ENCODE measurements at places on chromosomes 4 and X.
A peak's percentile ranks its signal among the peaks of the same experiment; 100 is the strongest.

DNA sequence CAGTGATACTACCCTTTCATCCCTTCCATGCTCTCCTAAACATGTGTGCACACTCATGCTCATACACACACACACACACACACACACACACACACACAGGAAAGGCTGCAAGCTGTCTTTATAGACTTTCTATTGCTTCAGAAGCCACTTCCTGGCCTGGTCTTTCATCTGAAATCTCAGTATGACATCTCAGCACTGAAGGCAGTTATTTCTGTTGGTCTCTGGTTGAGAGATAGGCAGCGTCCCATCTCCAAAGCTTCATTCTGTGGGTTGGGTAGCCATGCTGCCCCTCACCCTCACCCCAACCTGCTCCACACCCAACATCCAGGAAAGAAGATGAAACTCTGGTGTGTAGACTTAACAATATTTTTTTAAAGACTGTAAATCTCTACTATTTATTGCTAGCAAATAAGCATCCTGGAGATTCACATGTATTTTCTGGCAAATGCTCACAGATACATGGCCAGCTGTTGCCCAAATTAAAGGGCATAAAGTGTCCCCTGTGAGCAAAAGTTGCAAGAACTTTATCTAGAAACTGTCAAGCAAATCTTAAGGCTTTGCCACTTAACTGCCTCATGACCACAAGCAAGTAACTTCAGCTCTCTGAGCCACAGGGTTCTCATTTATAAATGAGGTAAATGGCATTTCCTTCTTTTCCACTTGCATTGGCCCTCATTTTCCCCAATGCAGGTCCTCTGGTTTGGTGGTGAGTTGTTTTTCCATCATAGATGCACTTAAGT, 189.8 kb upstream of the AFF2 start:
- peaks cover 28% of the 10 kb centered on the region for H3K4me1 ChIP-seq
- H3K27ac ChIP-seq: no peak overlapping the region
- DNase-seq: peak; percentile 3
- H3K4me3 ChIP-seq: no peak overlapping the region
- H3K27me3 ChIP-seq: no peaks in the 10 kb centered on the region

DNA sequence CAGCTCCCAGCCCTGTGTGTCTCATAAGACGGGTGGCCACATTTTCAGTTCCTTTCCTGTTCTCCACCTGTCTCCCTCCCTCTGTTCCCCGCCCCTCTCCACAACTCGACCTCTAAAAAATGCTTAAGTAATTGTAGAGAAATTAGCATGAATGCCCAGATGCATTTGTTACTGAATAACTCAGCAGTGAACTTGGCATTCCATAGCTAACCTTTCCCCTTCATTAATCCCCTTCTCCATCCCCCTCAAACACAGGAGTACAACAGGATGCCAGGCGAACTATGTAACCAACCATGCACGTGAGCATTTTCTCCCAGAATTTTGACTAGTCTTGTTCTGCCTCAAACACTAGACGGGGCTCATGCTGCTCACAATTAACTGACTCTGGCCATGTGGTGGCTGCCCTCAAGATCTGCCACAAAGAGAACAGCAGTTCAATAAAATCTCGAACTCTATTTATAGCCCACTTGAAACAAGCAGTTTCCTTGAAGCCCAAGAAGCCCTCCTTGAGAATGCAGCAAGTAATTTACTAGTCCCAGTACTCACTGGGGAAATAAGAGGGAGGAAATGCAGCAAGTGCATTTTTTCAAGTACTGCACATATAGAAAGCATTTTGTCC, 351.2 kb downstream of the ARHGAP24 start:
- H3K27ac ChIP-seq: no peak overlapping the region
- DNase-seq: no peak
- no peaks in the 10 kb centered on the region for H3K4me1 ChIP-seq
- H3K4me3 ChIP-seq: no peak overlapping the region
- no peaks in the 10 kb centered on the region for H3K27me3 ChIP-seq

DNA sequence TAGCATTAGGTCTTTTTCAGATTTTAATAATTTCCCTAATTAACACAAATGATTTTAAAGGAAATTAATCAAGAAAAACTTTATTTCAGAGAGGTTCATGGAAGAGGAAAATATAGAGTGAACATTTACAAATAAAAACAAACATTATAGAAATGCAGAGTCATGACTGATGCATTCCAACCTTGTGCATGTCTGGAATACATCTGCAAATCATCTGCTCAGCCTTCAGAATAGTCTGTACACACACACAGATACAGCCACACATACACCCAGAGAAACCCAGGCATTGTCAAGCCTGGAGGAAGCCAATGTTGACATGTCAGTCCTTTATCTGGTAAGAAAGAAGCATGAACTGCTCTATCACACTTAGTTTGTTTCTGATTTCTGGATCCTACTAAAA, 61.3 kb upstream of the NFKB1 start:
- no peaks in the 10 kb centered on the region for H3K4me1 ChIP-seq
- H3K27me3 ChIP-seq: no peaks in the 10 kb centered on the region
- H3K4me3 ChIP-seq: no peak overlapping the region
- H3K27ac ChIP-seq: no peak overlapping the region
- H3K36me3 ChIP-seq: no peaks in the 10 kb centered on the region
- no peak for DNase-seq

DNA sequence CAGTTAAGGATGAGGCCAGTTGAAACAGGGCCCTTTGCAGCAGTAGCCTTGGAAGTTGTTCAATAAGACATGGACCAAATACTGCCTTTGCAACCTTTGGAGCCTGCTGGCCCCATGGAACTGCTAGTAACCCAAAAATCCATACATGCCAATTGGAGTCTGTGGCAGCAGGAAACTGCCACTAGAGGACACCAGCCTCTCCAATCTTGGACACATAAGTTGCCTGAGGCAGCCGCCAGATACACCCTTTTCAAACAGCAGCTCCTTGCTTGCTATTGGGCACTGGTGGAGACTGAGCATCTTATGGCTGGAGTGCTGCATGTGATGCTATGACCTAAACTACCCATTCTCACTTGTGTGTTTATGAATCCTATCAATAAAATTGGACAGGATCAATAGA, 14.8 kb upstream of the LAP3 start:
- H3K27ac ChIP-seq: no peak overlapping the region
- no peaks in the 10 kb centered on the region for H3K4me1 ChIP-seq
- no peak for DNase-seq
- H3K27me3 ChIP-seq: peaks cover 3% of the 10 kb centered on the region

GRCh38 chr4:188941524-188942119, 802.4 kb downstream of the TRIML1 start:
- no peak overlapping the region for H3K4me3 ChIP-seq
- H3K27me3 ChIP-seq: no peaks in the 10 kb centered on the region
- no peak overlapping the region for H3K27ac ChIP-seq
- H3K4me1 ChIP-seq: no peaks in the 10 kb centered on the region
- no peak for DNase-seq

GRCh38 chrX:9906919-9907318, 60.2 kb upstream of the CLDN34 start:
- no peak overlapping the region for H3K4me3 ChIP-seq
- no peak for DNase-seq
- no peaks in the 10 kb centered on the region for H3K27me3 ChIP-seq
- H3K27ac ChIP-seq: no peak overlapping the region

DNA sequence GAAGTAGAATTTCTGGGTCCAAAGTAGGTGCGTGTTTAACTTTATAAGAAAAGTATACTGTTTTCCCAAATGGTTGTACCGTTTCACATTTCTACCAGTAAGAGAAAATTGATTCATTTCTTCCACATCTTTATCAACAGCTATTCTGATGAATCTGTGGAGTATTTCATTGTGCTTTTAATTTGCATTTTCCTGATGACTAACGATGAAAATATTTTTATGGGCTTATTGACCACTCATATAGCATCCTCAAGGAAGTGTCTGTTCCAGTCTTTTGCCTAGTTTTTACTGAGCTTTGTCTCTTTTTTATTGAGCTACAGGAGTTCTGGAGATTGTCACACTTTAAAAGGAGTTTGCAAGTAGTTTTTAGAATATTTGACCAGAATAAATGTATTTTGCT, 92.6 kb downstream of the ASB9 start:
- H3K27ac ChIP-seq: no peak overlapping the region
- H3K4me3 ChIP-seq: no peak overlapping the region
- H3K36me3 ChIP-seq: no peaks in the 10 kb centered on the region
- H3K4me1 ChIP-seq: no peaks in the 10 kb centered on the region

- H3K27ac ChIP-seq: no peak overlapping the region
- no peak for DNase-seq
- H3K27me3 ChIP-seq: no peaks in the 10 kb centered on the region
- no peak overlapping the region for H3K4me3 ChIP-seq
Observed at GRCh38 chr4:181138116-181138515, 1105.1 kb upstream of the TENM3 start.

- H3K4me3 ChIP-seq: no peak overlapping the region
- no peaks in the 10 kb centered on the region for H3K4me1 ChIP-seq
- no peak for DNase-seq
- H3K27ac ChIP-seq: no peak overlapping the region
- H3K36me3 ChIP-seq: no peaks in the 10 kb centered on the region
Observed at GRCh38 chrX:109635146-109635545, 10.2 kb upstream of the KCNE5 start.

GRCh38 chr4:13355111-13355880, 128.8 kb downstream of the RAB28 start:
- no peak overlapping the region for H3K4me3 ChIP-seq
- no peaks in the 10 kb centered on the region for H3K4me1 ChIP-seq
- H3K27ac ChIP-seq: no peak overlapping the region

DNA sequence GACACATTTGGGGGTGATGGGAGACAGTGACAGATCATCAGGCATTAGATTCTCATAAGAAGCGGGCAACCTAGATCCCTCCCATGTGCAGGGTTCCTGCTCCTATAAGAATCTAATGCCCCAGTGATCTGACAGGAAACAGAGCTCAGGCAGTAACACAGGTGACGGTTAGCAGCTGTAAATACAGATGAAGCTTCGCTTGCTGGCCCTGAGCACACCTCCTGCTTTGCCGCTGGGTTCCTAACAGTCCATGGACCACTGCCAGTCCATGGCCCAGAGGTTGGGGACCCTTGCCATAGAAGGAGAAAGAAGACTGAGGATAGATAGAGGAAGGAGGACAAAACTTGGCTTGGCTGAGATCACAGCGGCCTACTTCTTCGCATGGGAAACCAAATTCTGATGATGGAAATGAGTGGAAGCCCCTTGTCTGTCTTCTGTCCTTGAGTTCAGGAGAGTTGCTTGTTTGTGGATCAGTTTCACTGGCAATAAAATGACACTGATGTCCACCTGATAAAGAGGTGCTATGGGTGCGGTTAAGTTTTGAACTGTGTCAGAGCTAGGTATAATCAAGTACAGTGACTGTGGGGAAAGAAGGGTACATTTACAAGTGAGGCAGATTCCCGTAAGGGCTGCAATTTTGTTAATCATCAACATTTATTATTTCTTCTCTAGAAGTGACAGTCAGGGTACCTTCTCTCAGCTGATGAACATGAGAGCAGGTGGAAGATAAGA, 1.7 kb upstream of the TIFA start:
- H3K4me3 ChIP-seq: peak overlapping the region; percentile 27
- DNase-seq: no peak
- H3K36me3 ChIP-seq: no peaks in the 10 kb centered on the region
- peaks cover 42% of the 10 kb centered on the region for H3K4me1 ChIP-seq
- H3K27me3 ChIP-seq: no peaks in the 10 kb centered on the region

GRCh38 chr4:143225167-143225566, 40.5 kb downstream of the USP38 start:
- no peak overlapping the region for H3K4me3 ChIP-seq
- H3K4me1 ChIP-seq: no peaks in the 10 kb centered on the region
- no peaks in the 10 kb centered on the region for H3K27me3 ChIP-seq
- no peak for DNase-seq

DNA sequence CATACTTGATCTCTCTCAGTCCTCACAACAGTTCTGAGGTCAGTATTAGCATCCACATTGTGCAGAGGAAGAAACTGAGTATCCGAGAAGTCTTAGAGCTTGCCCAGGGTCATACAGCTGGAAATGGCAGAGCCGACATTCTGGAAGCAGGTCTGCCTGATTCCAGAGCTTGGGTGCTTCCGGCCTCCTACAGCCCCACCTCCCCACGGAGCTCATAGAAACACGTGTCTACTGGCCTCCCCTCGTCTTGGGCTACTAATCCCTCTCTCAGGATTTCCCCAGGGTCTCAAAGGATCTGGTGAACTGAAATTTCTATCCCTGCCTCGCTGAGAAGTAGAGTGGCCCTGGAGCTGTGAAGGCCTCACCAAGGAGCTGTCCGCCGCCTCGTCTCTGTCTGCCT, 12.0 kb upstream of the KDM5C start:
- no peak overlapping the region for H3K4me3 ChIP-seq
- no peak for DNase-seq
- no peaks in the 10 kb centered on the region for H3K36me3 ChIP-seq
- H3K4me1 ChIP-seq: no peaks in the 10 kb centered on the region
- no peak overlapping the region for H3K27ac ChIP-seq

DNA sequence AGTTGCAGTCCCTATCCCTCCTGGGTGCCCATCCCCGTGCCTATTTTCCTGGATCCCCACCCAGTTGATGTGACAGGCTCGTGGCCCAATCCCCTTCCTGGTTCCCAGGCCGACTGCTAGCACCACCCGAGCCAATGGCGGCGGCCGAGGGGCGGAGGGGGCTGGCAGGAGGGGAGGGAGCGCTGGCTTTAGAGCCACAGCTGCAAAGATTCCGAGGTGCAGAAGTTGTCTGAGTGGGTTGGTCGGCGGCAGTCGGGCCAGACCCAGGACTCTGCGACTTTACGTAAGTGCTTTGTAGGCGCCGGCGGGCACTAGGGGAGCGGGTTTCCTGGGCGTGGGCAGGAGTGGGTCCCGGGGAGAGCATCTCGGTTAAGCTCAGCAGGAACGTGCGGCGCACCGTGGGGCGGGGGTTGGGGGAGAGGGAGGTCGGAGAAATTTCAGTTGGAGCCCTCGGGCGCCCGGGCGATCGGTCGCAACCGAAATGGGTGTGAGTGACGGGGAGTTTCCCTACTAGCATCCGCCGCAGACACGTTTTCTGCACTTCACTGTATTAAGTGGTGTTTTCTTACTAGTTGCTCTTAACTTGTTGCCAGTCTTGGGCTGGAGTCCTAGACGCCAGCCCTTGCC, at the start of gene PLS3:
Gene PLS3, plus strand, starts transcription at position 197 of the 627 bp plus-strand sequence. CDS start 49,077 bp downstream, outside the sequence.
- DNase-seq: no peak
- no peak within 1 kb of the TSS for H3K4me3 ChIP-seq
- H3K27ac ChIP-seq: no peak within 1 kb of the TSS
- H3K4me1 ChIP-seq: no peaks in the 10 kb centered on the region
- no peaks in the 10 kb centered on the region for H3K36me3 ChIP-seq

- H3K27me3 ChIP-seq: no peaks in the 10 kb centered on the region
- H3K36me3 ChIP-seq: no peaks in the 10 kb centered on the region
- DNase-seq: no peak
Observed at GRCh38 chr4:166301266-166301665, 428.2 kb downstream of the TLL1 start.

GRCh38 chr4:70706044-70706461, 15.7 kb upstream of the RUFY3 start:
- H3K4me1 ChIP-seq: peaks cover 27% of the 10 kb centered on the region
- no peaks in the 10 kb centered on the region for H3K27me3 ChIP-seq
- no peaks in the 10 kb centered on the region for H3K36me3 ChIP-seq
- peak overlapping the region; percentile 68 for H3K4me3 ChIP-seq
- DNase-seq: no peak

- no peaks in the 10 kb centered on the region for H3K36me3 ChIP-seq
- no peak for DNase-seq
- H3K4me3 ChIP-seq: no peak overlapping the region
Observed at GRCh38 chr4:183360161-183360919, 38.1 kb upstream of the CLDN24 start.

All from CD8-positive, alpha-beta memory T cell (primary cell).